ENCODE measurements at places on chromosomes 7 and 10.

- peak; percentile 41 for DNase-seq
These were observed 177.6 kb upstream of the NAMPT start for GRCh38 chr7:106462365-106462859.

- DNase-seq = no peak
These were observed 97.3 kb downstream of the GRB10 start for GRCh38 chr7:50685135-50686065.

GRCh38 chr10:96279191-96279641, 7.8 kb upstream of the BLNK start:
- no peak for DNase-seq

DNA sequence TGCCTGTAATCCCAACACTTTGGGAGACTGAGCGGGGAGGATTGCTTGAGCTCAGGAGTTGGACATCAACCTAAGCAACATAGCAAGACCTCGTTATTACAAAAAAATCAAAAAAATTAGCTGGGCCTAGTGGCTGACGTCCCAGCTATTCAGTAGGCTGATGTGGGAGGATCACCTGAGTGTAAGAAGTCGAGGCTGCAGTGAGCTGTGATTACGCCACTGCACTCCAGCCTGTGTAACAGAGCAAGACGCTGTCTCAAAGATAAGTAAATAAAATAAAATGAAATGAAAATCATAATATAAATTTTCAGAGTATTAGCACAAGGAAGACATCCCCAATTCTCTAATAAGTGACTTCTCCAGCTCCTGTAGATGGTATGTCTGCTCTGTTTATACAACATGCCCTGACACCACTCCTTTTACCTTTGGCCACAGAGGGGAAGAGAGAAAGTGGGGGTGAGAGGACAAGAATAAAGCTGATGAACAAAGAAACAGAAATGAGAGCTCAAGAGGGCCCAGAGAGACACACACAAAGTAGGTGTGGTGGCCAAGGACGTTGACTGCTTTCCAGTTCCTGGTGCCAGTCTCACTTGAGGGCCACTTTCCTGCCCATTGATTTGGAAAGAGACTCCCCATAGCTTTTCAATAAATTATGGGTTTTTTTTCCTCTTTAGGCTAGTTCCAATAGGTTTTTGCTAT, 62.9 kb downstream of the PTTG1IP2 start:
- DNase-seq = no peak

DNA sequence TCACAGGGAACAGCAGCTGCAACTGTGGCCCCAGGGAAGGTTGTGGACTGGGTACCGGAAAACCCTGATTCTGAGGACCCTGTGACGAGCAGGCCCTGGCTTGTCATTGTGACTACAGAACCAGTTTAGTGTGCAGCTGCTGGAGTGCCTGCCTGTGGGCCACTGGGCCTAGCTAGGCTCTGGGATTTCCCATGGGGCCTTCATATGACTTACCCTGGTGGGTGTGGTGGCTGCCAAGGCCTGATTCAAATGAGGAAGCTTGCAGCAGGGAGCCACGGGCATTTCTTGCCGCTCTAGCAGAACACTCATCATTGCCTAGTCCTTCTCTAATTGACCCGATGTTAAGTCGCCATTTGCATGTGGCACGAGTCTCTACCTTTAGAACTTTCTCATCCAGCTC, 14.7 kb upstream of the CAMK2G start:
- peak; percentile 60 for DNase-seq

DNA sequence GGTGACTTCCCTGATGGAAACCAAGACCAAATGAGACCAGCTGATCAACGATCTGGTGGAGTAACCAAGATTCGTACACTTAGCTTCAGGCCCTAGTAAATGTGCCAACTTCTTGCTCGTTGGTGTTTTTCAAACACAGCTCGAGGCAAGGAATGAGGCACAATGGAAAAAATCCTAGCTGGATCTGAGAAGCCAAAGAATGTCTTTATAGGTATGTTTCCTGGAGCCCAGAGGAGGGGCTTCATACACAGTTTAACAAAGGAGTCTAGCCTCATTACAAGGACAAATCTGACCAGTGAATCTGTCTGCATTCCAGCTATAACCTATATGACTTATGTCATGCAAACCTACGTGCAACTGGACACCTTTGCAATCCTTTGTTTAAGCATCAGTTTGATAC, 3.7 kb downstream of the COL17A1 start:
- DNase-seq = no peak

DNA sequence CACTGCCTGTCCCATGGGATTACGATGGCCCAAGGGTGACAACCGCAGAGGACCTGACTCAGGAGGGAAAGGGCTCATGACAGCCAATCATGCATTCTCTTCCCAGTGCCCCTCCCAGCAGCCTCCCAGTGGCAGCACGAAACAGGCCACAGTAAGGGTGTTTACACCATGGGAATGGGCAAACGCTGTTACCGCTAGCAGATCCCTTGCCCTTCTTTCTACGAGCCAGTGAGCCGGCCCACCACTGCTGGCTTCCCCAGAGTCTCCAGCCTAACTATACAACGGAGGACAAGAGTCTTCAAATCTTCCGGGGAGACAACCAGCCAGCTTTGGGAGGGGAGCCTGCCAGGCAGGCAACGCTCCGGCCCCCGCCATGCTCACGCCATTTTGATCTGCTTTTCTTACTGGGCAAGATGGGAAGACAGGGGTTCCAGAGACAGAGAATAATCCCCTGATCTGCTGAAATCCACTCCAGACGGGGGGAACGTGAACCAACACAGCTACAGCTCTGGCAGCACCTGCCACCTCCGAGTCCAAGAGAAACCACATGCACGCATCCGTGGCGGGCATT, 69.8 kb downstream of the SLC29A4 start:
- DNase-seq = no peak

GRCh38 chr10:99610221-99610620, 10.0 kb downstream of the SLC25A28 start:
- no peak for DNase-seq

GRCh38 chr7:1468203-1468602, 8.9 kb upstream of the MICALL2 start:
- DNase-seq = no peak

DNA sequence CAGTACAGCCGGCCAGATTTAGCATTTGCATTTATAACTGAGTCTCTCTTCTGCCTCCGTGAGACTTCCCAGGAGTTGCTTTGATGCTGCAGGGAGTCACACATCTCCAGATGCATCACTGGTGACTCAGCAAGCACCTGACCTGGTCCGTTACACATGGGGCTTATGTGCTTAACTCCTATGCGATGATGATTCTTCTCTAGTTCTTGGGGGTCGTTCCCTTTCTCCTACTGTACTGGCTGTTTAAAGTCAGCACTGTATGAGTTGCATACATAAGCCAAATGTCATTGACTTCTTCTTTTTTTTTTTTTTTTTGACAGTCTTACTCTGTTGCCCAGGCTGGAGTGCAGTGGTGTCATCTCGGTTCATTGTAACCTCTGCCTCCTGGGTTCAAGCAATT, 13.0 kb upstream of the AKR1E2 start:
- no peak for DNase-seq

DNA sequence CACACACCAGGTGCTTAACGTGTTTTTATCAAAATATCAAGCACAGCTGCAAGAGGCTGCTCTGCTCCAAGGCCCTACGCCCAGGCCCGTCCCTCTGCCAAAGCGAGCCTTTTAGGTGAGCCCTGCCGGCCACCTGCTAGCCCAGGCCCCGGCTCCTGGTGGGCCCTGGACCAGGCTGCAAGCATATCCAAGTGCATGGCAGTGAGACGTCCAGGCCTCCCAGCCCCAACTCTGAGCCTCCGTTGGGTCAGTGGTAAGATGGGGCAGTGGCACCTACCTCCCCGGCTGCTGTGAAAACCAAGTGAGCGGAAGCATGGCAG, 136.2 kb downstream of the LHPP start:
- DNase-seq = no peak

- DNase-seq = no peak
These were observed 50.5 kb upstream of the ZNF438 start for GRCh38 chr10:31081937-31082840.

GRCh38 chr10:128851726-128852125, 615.3 kb upstream of the MGMT start:
- no peak for DNase-seq

DNA sequence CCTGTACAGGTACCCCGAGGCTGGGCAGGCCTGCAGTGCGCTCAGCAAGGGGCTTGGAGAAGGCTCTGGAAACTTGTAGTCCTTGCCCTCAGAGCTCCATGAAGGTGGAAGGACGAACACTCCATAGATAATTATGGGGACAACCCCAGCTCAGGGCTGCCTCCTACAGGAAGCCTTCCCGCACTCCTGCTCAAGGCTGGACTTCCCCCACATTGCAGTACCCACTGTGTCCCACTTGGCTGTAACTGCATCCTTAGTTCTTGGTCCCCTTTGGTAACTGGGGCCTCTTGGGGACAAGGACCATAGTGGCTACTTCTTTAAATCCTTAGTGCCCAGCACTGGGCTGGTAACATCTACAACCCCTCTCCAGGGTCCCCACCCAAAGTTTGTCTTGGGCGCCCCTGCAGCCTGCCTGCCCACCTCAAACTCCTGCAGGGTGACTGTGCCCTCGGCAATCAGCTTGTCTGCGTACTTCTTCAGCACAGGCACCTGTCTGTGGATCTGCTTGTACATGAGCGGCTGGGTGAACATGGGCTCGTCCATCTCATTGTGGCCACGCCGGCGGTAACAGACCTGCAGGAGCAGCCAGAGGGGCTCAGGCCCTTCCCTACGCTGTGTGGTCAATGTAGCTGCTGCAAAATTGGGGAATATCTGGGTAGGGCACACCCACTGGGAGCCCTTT, 17.1 kb downstream of the OGDHL start:
- no peak for DNase-seq

GRCh38 chr7:81439591-81439990, 330.3 kb downstream of the HGF start:
- no peak for DNase-seq

GRCh38 chr10:75043256-75044131, 68.0 kb upstream of the SAMD8 start:
- no peak for DNase-seq

DNA sequence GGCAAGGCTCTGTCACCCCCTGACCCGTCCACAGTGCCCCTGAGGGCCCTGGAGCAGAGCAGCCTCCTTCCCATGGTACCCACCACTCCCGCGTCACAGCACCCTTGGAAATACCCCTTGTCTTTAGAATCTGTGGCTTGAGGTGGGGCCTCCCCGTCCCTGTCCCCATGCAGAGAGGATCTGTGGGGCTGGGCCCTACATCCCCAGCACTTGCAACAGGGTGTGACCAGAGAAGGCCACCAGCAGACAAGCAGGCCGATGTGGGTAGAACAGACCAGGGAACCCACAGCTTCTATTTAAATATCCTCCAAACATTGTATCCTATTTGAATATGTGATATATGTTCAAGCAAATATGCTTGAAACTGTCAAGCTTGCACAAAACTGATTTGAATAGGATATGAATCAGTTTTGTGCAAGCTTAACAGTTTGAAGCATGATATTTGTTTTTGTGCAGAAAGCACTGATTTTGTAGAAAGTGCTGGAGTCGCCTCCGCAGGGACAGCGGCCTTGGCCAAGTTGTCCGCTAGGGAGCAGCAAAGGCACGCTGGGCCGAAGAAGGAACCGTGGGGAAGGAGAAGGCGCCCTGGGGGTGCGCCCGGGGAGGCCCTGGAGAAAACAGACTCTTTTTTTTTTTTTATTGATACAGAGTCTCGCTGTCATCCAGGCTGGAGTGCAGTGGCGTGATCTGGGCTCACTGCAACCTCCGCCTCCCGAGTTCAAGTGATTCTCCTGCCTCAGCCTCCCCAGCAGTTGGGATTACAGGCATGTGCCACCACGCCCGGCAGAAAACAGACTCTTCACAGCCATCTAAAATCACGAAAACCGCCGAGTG, 2.2 kb downstream of the CFAP46 start:
- peak; percentile 76 for DNase-seq

DNA sequence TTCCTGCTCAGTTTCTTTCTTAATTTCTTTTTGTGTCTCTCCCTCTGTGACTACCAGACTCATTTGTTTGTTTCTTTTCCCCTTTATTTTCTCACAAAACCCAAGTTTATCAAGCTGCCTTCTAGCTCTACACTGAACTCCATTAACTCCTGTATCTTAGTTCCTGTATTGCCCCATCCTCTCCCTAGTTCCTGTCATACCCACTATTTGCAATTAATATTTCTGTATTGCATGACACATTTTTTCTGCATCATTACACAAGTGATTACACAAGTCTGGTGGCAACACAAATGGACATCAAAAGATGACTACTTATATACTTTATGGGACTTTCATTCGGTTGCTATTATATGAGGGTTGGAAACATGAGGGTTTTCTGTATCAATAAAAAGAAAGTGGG, 26.9 kb upstream of the OR9A4 start:
- DNase-seq = no peak

GRCh38 chr7:93015779-93016481, 101.8 kb downstream of the SAMD9 start:
- DNase-seq = no peak

GRCh38 chr10:110811791-110812581, 59.7 kb upstream of the PDCD4 start:
- DNase-seq = peak; percentile 25

DNA sequence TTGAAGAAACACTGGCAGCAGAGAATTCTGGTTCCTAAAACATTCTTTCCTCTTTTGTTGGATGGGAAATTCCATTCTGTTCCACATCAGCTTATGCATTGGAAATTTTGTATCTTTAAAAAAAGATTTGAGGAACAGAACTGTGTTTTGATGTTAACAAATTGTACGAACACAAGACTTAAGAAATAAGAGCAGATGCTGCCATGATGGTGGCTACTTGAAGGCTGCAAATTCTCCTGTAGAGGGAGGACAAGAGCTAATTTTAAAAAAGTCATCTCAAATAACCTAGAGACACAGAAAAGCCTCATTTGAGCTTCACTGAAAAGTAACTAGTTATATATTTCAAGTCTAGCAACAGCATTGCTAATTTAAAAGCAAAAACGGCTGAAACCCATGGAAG, 29.8 kb downstream of the NDUFB2 start:
- peak; percentile 20 for DNase-seq

GRCh38 chr7:51111241-51111940, 205.2 kb downstream of the COBL start:
- no peak for DNase-seq

- DNase-seq = peak; percentile 77
These were observed at the start of gene C1QL3 for GRCh38 chr10:16521311-16522016. TSS of gene C1QL3 (minus strand) at chr10:16521879. CDS start at chr10:16521065, 814 bp downstream.

- no peak for DNase-seq
These were observed 37.6 kb downstream of the SLC37A3 start for GRCh38 chr7:140360697-140361229.

- no peak for DNase-seq
These were observed 4.2 kb upstream of the TES start for GRCh38 chr7:116206141-116206540.

- no peak for DNase-seq
These were observed 18.9 kb upstream of the VPS37D start for GRCh38 chr7:73648593-73649332.

DNA sequence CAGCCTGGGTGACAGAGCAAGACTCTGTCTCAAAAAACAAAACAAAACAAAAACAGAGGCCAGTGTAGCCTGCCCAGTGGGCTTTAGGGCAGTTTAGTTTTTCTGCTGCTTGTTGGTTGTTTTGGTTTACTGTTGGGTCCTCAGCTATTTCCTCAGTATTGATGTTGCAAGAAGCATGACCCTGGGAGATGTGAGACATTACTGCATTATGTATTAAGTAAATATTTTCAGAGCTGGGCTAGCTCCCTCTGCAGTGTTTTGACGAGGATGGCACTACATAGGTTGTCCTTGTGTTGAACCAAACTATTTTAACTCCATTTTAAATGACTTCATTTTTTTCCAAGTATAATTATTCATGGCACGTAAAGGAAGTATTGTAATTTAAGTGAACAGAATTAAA, 4.8 kb downstream of the AKAP9 start:
- no peak for DNase-seq

All from Ammon's horn (tissue), 1 donor.